ENCODE measurements at places on chromosomes 1 and 21.

- no peak for DNase-seq
Observed at GRCh38 chr1:2454227-2454626, 21.9 kb upstream of the PLCH2 start.

DNA sequence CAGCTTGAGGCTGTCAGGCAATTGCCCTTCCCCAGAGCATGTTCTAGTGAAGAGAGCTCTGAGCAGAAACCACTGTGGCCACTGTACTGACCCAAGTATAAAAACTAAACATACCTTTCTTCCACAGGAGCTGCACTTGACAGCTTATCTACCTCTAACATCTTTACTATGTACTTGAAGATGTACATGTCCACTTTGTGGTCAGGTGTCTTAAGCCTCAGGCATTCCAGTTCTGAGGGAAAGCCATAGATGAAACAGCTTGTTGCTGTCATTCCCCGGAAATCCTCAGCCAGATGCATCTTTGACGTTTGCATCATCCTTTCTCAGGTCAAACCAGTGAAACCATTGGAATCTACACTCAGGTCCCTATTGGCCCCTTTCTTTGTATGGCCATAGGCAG is 70.4 kb downstream of the CHRM3 start:
- DNase-seq: no peak

GRCh38 chr1:115184951-115185331 is 95.6 kb upstream of the TSPAN2 start:
- no peak for DNase-seq

DNA sequence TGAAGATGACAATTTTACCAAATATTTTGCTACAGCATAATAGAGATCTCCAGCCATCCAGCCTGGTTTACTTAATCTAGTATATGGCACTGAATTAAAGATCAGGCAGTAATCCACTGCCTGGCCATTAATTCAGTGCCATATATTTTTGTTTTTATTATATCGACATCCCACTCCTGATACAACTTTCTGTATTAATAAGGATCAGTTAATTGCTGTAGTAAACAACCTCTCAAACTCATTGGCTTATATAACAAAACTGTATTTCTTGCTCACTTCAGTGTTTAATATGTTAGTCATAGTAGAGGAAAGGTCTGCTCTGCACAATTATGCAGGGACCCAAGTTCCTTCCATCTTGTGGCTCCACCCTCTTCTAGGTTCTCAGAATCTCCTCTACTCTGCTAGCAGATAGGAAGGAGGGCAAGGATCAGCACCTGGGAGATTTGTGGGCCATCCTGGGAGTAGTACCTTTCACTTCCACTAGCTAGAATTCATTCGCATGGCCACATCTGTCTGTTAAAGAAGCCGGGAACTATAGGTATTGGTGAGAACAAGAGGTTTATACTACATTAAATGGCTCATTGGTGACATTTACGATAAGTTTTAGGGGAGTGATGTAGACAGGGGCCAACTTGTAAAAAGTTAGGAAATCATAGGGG is 3.6 kb upstream of the ZDHHC18 start:
- DNase-seq: no peak

DNA sequence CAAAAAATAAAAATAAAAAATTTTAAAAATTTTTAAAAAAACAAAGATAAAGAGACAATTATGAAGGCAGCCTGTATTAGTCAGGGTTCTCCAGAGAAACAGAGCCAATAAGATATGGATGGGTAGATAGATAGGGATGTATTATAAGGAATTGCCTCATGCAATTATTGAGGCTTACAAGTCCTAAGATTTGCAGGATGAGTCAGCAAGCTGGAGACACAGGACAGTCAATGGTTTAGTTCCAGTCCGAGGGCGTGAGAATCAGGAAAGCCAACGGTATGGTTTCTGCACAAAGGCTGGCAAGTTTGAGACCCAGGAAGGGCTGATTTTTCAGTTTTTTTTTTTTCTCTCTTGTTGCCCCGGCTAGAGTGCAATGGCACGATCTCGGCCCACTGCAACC is 24.1 kb upstream of the EIF4G3 start:
- no peak for DNase-seq

GRCh38 chr1:104593413-104594187 is 843.9 kb downstream of the AMY1C start:
- DNase-seq: no peak

DNA sequence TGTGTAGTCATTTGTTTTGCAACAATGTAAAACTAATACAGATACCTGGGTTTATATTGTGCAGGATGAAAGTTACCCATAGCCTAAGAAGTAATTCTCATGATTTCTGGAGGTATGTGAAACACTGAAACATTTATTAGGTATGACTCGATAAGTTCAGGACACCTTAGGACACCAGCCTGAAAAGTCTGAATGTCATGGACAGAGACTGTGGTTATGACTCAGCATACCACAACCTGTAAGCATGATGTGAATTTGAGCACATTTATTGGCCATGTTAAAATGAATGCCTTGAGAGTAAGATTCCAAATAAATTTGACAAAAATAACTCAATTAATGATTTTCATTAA is 1471.7 kb upstream of the B3GALT2 start:
- DNase-seq: no peak

- DNase-seq: no peak
Observed at GRCh38 chr1:228448372-228448771, 31.7 kb upstream of the TRIM17 start.

DNA sequence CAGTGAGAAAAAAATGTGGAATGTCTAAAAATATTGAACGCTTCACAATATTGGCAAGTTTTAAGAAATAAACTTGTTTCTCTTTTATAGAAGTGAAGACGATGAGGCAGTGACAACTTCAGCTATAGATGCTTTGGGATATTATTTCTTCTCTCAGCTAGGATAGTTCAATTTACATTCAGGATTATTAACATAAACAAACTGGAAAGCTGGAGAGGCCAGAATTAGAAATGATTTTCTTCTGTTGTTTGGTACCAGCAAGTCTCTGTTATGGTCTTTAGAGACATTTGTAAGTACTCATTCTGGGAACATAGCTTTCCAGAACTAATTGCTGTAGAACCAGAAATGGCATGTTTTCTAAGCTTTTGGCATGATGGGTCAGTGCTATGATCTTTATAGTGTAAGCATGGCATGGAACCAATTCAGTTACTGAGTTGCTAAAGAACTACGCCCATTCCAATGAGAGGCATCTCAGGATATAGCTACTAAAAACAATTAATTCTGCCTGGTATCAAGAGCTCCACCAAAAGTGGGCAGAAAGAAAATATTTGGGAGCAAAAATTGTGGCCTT is 599.5 kb upstream of the B3GALT2 start:
- no peak for DNase-seq

DNA sequence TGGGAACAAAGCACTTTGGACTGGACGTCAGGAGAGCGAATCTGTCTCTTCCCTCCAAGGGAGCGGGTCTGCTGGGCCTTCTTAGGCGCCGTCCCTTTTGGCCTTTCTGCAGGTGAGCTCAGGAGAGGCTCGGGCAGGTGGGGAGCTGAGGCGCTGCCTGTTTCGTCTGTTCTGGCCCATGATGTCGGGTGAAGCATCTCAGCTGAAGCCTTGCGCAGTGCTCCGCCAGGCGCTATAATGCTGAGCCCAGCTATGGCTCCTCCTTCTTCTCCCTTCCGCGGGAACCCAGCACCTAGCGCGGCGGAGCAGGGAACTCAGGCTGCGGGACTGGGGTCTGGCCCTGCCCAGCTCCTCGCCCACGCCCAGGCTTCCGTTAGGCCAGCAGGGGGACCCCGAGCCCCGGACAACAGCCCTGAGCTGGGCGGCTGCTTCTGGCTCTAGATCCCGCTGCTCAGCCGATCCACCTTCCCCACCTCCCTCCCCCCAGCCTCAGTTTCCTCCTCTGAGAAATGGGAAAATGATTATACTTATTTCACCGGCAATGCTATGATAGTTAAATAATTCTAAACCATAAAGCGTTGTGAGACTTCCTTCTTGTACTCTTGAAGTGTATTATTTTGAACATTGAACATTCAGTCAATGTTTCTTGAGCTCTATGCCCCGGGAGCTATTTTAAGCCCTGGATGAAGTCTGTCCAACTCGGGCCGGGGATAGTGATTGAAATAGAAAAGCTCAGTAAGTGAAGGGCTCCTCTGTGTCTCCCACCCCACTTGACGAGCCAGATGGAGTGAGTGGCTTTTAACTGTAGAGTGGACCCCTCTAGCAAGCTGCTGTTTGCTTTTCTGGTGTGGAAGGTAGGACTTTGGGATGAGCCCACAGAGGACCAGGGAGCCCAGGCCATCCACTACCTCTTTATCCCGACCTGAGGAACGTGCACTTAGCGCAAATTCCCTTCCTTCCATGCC is 9.6 kb upstream of the ADORA1 start:
- peak; percentile 34 for DNase-seq

DNA sequence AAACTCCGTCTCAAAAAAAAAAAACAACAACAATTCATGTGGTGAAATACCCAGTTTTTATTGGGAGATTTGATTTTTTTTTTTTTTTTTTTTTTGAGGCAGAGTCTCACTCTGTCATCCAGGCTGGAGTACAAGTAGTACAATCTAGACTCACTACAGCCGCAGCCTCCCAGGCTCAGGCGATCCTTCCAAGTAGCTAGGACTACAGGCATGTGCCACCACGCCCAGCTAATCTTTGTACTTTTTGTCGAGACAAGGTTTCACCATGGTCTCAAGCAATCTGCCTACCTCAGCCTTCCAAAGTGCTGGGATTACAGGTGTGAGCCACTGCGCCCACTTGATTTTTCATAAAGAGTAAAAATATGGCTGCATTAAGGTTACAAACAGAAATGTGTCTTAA is 15.4 kb downstream of the FAM76A start:
- DNase-seq: no peak

DNA sequence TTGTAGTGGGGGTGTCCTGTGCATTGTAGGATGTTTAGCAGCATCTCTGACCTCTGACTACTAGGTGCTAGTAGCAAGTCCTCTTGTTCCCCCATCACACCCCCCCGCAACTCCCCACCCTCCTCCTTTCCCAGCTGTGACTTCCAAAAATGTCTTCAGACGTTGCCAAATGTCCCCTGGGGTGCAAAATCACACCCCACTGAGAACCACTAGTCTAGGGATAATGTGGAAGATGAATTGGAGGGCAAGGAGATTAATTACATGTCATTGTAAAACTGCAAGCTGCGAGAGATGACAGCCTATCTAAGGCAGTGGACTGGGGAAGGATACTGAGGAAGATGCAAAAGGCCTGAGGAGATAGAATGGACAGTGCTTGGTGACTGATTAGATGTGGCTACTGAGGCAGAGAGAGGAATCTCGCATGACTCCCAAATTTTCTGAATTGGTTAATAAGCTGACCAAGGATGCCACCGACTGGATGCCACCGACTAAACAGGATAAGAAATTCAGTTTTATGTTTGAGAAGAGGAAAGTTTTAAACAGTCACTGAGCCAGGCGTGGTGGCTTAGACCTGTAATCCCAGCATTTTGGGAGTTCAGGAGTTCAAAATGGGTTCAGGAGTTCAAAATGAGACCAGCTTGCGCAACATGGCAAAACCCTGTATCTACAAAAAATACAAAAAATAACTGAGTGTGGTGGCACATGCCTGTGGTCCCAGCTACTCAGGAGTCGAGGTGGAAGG is 3.1 kb upstream of the JAK1 start:
- DNase-seq: no peak

DNA sequence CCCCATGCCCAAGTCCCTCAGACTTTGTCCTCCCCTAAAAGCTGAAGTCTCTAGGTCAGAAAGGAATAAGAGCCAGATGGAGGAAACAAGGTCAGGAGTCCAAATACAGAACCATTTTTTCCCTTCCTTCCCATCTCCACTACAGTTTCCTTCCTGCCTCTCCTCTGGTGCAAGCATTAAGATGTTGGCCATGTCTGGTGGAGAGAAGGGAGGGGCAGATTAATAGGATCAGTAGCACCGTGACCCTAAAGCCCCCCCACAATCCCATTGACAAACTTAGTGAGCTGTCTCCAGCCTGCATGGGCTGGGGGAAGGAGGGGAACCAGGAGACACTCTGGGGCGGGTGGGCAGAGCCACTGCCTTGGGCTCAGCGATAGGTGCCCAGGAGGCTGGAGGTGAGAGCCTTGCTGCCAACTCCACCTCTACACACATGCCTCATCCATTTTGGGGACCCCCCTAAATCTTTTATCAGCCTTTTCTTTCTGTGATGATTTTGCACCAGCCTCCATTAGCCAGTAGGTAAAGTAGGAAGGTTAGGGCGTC is 59.8 kb downstream of the RHBG start:
- DNase-seq: no peak

DNA sequence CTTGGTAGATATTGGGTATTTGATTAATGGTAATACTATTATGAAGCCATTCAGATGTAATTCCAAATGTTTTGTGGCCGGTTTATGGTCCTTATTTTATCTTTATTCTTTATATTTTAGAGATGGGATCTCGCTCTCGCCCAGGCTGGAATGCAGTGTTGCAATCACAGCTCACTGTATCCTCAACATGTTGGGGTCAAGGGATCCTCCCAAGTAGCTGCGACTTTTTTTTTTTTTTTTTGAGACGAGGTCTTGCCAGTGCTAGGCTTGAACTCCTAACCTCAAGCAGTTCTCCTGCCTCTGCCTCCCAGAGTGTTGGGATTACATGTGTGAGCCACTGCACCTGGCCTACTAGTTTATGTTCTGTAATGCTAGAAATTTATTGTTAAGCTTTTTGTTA is 4.7 kb downstream of the DDI2 start:
- no peak for DNase-seq

DNA sequence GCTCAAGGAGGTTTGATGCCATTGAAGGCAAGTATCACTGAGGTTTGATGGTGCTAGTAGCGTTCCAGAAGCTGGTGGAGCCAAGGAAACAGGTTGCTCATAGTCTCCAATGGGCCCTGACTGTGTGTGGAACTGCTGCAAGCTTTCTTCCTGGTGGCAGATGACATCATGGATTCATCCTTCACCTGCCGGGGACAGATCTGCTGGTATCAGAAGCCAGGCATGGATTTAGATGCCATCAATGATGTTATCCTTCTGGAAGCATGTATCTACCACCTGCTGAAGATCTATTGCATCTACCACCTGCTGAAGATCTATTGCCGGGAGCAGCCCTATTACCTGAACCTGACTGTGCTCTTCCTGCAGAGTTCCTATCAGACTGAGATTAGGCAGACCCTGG is 734.4 kb downstream of the PLA2G4A start:
- no peak for DNase-seq

Data from stimulated activated CD8-positive, alpha-beta memory T cell treated with anti-CD3 and anti-CD28 coated beads, Interleukin-2, amount 100 ng/mL, for 48 hours (primary cell).